ENCODE measurements at places on chromosomes 1 and 21.

- peak; percentile 22 for DNase-seq
Observed at GRCh38 chr1:153728305-153729066, 636 bp downstream of the INTS3 start.

DNA sequence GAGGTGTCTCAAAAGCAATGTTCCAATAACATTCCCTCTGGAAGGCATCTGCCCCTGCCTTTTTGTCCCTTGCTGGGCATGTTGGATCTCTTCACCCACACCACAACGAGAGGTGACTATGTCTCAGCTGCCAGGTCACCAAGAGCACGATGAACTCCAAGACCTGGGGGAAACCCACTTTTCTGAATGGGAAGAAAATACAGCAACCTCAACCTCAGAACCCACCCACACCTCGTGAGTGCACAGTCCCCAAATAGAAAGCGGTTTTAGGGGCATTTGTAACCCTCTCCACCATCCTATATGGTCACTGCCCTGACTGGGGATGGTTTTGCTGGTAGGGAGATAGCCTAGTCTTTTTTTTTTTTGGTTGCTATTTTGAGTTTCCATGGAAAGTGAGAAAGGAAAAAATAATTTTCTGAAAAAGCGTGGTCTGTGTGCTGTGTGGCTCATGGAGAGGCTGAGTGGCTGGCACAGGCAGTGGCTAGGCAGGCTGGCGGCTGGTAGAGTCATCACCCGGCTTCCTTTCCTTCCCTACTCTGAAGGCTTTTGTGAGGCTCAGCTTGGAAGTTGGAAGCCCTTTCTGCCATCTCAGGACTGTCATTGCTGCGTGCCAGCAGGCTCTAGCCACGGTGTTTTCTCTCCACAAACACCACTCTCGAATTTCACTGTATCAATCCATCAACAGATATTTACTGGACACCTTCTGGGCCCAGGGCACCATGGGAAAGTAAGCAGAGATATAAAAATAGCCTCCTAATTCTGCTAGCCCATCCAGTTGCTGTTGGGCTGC, 15.8 kb downstream of the TSPAN2 start:
- DNase-seq, result no peak

DNA sequence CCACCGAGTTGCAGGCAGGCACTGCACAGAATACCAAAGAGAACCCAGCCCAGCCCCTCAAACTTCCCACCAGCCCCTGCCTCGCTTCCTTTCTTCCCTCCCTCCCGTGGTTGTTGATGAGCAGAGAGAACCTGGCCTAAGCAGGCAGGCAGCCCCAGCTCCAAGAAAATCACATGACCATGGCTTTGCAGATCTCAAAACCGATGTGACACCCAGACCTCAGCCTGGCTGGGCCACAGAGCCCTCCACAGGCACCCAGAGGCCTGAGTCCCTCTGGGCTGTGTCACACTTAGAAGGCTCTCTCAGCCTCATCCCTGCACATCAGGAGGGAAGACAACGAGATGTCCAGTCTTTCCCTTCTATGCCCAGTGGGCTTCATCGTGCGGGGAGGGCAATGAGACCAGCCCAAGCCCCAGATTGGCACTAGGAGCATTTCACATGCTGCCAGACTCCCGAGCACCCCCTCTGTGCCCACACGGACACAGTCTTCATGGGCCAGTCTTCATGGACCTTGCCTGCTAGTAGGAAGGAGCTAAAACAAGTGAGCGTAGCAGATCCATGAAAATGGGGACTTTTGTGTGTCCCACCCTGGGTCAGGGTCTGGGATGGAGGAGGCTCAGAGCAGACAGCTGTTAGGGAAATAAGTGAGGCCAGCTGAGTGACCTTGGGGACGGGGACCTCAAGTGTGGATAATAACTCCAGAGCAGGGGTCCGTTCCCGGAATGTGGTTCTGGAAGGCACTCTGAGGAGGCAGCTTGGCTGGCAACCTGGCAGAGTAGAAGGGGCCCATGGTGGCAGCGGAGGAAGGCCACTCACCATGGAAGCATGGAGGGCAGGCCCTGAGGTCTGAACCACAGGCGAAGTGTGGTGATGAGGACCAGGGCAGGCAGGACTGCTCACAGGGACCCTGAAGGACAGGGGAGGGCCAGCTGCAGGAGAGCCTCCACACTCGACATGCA, 204.4 kb upstream of the VAMP3 start:
- DNase-seq, result no peak

DNA sequence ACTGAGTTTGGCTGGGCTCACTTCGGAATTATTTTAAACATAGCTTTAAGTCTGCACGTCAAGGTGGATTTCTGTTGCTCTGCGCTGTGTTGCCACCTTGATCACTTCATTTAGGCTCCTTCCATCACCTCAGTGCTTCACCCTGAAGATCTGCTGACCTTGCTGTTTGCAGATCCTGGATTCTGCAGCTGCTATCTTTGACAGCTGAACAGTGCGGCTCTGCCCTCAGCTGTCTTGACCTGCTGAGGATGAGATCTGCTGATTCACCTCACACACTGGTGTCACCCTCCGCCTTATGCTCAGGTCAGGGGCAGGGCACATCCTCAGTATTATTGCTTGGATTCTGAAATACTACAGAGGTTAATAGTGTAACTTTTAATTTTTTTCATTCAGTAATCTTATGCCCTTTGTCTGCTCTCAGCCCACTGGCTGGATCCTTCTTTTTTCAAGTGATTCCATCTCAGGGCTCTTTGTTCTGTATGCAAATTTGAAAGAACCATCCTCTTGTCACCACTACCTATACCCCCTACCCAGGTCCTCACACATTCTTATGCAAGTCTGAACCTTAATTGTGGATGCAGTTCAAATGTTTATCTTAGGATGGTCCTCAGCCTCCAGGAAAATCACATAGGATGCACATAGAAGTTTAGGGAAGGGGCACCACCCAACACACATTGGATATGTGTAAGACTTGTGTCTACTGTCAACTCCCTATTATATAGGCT, 364.0 kb downstream of the OLFM3 start:
- no peak for DNase-seq

GRCh38 chr1:111699268-111699667, 39.9 kb downstream of the INKA2 start:
- no peak for DNase-seq

DNA sequence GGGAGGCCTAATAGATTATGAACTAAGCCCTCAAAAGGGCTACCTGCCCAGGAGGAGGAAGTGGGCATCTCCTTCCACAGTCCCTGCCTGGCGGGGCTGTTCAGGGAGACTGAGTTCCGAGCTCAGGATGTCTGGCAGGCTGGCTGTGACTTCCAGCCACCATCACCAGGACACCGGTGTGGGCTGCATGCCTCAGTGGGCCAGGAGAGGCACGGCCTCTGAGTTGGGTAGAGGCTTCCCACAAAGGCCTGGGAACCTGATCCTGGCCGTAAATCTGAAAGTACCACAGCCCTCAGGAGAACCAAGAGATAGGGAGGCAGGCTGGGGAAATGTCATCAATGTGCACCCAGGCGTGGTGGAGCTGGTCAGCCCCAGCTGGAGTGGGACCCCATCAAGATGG, 29.1 kb downstream of the NTPCR start:
- no peak for DNase-seq

DNA sequence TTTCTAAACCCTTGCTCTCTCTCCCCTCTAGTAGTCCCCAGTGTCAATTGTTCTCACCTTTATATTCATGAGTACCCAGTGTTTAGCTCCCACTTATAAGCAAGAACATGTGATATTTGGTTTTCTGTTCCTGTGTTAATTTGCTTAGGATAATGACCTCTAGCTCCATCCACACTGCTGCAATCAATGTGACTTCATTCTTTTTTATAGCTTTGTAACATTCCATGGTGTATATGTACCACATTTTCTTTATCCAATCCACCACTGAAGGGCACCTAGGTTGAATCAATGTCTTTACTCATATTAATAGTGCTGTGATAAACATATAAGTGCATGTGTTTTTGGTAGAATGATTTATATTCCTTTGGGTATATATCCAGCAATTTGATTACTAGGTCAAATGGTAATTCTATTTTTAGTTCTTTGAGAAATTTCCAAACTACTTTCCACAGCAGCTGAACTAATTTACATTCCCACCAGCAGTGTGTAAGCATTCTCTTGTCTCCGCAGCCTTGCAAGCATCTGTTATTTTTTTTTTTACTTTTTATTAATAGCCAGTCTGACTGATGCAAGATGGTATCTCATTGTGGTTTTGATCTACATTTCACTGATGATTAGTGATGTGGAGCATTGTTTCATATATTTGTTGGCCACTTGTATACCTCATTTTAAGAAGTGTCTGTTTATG, 277.8 kb downstream of the LTN1 start:
- no peak for DNase-seq

GRCh38 chr21:43925096-43925481, 60.1 kb downstream of the AGPAT3 start:
- DNase-seq, result no peak

DNA sequence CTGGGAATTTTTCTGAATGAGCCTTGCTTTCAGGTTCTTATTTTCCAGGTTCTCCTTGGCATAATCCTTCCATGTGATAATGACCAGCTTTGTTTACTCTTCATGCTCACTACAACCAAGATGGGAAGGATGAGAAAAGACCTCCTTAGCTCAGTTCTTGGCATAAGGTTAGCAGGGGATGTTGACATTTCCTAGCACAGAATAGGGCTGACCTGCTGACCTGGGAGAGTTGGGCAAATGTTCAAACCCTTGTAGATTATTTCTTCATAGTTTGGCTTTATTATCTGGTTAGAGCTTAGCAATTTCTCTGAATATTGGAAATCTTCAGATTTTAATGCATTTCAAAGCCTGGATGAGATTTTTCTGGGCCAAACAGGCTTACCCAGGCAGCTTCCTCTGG, 23.6 kb upstream of the SYT6 start:
- DNase-seq, result no peak

- no peak for DNase-seq
Observed at GRCh38 chr1:168419736-168420135, 124.1 kb downstream of the XCL2 start.

- no peak for DNase-seq
Observed at GRCh38 chr1:17355898-17356297, 16.1 kb upstream of the PADI6 start.

GRCh38 chr1:147389532-147390184, 147.2 kb downstream of the CHD1L start:
- DNase-seq, result peak; percentile 23

DNA sequence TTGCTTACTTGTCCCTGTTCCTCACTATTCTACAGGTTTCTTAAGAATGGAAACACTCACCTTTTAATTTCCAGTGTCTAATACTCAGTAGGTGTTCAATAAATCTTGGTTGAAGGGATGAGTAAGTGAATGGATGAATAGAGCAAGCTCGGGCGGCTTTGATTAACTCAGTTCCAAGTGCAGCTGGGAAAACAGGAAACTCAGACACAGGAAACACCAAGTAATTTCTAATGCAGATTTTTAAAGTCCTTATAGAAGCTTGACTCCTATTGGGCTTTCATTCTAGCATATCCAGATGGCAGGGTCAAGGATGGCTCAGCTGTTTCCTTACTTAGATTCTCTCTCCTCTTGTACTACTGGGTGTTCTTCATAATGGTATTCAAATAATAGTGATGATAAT, 14.0 kb downstream of the CAMK1G start:
- no peak for DNase-seq

DNA sequence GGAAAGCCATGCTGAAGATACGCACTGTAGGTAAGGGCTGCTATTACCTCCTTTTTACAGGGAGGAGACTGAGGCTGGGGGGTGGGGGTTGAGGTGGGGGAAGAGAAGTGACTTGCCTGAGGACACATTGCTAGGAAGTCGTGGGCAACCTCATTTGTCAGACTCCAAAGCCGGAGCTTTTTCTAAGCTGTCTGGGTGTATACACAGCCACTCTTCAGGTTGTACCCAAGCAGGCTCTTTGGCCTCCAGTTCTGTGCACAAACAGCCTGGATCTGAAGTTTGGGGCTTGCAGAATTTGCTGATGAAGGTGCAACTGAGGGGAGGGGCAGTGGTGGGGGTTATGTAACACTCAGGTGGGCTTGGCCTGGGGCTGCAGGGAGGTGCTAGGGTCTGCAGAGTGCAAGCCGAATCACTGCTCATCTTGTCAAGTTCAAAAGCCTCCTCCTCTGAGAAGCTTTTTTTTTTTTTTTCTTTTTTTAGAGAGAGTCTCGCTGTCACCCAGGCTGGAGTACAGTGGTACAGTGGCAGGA, 16.9 kb downstream of the TINAGL1 start:
- no peak for DNase-seq

DNA sequence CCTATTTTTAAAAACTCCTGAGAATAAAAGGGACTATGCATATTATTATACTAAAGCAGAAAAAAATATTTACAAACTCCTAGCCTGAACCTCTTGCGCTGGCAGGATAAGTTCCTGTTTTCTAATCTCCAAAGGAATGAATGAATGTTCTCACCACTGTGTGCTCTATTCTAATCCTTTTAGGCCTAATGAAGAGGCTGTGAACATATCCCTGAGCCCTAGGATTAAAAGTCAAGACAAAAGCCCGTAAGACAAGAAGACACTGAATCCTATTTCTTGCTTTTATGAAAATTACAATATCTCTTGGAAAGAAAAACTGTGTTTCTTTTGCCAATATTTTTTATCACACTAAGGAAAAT, 317.5 kb downstream of the HHAT start:
- no peak for DNase-seq

GRCh38 chr1:165486663-165487062, 41.7 kb upstream of the RXRG start:
- DNase-seq, result no peak

GRCh38 chr1:162328512-162328911, 48.1 kb downstream of the SPATA46 start:
- DNase-seq, result peak; percentile 78

GRCh38 chr1:66315671-66316070, 218.3 kb upstream of the SGIP1 start:
- DNase-seq, result no peak

- no peak for DNase-seq
Observed at GRCh38 chr21:43634618-43635017, 24.7 kb downstream of the HSF2BP start.

DNA sequence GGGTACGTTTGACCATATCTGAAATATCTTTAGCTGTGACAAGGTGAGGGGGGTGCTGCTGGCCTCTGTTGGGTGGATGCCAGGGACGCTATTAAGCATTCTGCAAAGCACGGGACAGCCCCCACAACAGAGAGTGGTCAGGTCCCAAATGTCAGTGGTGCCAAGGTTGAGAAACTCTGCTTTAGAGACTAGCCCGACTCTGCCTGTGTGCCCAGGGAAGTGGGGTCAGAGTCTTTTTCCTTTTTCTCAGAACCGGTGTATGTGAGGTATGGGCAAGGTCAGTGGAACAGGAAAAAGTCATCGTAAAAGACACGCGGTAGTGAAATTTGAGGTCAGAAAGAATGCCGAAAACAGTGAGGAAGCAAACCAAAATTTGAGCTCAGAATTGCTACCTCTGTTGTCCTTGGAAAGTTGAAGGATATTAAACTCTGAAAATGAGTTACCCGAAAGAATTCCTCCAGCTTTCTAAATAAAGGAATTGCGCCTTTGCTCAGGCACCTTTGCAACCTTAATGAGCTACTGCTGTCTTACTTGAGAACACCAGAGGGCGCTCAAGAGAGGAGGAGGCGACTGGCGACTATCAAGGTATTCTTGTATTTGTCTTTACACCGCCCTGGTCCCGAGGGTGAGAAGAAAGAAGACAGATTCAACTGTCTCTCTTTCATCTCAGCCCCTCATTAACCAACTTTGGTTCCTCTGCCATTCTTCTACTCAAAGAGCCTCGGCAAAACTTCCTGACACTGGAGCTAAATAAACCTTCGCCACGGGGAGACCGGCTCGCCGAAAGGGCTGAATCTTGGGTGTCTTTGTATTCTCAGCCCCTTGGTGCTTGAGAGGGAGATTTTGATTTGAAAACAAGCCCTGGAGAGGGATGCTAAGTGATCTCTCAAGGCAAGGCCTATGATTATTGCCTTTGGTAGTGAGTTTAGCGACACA, 85.4 kb upstream of the OLIG2 start:
- peak; percentile 17 for DNase-seq

Measured in NCI-H1092 (cell line).